ENCODE measurements at places on chromosomes 5 and 9.

DNA sequence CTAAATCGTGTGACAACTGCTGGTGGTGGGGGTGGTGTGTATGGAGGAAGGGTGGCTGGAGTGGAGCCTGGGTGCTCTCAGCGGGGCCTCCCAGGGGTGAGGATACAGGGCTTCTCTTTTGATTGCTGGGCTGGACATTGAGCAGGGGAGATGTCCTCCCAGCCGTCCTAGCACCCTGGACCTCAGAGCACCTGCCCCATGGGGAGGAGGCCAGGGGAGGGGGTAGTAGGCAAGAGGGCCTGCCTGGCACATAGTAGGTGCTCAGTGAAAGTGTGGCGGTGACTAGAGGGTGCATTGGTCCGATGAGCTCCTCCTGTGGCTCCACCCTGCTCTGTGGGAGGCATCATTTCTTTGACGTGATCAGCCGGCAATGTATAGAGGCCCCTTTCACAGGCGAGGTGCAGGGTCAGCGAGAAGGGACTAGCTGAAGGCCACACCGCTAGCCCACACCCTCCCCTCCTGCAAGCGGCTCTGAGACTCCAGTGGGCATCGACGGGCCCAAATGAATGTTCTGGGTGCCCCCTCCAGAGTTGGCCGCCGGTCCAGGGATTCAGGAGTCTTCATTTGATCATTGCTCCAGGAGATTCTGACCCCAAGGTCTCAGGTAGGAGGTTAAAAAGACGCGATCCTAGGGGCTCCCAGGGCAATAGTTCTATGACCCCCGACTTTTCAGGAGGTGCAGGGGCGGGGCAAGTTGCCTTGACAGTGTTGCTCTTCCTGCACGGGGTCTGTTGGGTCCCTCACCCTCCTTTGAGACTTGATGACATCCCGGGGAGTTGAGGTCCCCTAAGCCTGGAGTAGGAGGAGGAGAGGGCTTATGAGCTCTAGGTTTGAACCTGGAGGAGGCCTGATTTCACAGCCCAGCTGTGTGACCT, 255.5 kb downstream of the PBX3 start:
- no peak for DNase-seq

GRCh38 chr5:159439002-159439401, 108.7 kb upstream of the IL12B start:
- DNase-seq, result no peak

DNA sequence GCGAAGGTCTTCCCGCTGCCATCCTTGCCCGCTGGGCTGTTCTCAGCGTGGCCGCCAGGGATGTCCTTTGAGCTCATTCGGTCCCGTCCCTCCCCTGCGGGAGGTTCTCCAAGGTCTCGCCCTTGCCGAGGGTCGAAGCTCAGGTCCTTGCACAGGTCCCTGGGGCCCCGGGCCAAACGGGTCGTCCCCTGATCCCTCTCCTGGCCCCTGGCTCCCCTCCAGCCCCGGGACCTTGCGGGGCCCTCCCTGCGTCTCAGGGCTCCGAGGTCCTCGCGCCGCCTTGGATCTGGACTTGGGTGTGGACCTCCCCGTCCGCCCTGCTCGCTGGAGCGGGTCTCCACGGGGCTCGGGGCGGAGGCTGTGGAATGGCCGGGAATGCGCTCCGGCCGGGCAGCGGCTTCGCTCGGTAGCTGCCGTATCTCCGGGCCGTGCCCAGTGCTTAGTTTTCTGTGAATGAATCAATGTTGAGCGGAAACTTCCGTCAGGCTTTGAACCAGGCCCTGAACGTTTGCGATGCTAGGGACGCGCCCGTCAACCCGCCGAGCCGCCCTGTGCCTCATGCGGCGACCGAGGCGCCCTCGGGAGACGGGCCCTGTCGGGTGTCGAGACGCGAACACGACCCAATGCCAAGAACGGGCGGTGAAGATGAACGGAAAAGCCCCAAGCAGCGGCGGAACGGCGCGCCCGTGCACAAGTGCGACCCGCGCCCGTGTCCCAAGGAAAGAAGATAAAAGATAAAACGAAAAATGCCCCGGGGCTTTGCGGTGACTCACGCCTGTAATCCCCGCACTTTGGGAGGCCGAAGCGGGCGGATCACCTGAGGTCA, 780 bp downstream of the RNU6ATAC start:
- no peak for DNase-seq

DNA sequence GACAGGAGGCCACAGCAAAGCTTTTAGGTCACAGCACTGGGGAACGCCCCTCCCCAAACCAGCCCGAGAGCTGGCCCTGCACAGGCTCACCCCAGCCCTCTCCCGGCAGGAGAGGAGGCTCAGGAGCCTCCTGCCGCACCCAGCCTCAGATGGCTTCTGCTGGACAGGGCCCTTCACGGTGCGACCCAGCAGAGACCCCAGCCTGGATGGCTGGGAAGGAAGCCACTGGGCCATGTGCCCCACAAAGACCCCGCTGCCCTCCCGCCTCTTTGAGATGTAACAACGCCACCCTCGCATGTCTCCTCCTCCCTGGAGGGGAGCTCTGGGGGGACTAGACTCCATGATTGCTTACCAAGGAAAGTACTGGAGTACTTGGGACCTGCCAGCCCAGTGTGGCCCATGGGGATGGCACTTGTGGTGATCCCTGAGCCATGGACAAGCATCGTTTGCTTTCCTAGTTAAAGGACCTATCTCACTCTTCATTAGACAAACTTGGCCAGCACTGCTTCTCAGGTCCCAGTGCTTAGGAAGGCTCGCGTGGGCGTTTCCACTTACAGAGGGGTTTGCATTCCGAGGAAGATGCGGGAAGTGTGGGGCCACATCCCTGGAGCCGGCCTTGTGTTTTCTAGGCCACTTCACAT, 9.0 kb downstream of the MYMK start:
- DNase-seq, result no peak

DNA sequence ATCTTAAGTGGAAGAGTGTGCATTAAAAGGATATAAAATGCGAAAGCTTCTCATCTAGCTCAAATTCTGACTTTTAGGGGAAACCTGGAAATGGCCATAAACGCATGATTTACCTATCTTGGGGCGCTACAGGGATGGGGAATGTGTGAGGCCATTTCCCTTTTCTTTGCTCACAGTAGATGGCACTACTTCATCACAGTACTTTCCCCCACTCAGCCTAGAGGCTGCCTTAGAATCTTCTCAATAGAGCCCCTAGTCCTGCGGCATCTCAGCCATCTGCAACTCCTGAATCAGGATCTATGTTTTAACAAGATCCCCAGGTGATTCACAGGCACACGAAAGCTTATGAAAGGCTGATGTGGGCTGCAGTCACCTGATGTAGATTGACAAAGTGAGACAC, 110.8 kb downstream of the LHFPL2 start:
- no peak for DNase-seq

DNA sequence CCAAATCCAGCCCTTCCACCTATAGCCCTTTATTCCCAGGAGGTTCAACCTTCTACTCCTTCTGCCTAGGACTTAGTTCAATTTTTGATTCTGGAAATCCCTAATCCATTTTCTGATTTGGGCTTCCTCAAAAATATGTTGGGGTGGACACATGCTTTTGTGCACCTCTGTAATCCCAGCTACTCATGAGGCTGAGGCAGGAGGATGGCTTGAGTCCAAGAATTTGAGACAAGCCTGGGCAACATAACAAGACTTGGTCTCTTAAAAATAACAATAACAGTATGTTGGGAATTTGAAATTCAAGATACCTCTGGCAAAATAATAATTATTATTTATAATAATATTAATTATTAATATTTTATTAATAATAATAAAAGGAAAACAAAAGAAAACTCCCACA, 188.7 kb upstream of the TLE4 start:
- DNase-seq, result no peak

DNA sequence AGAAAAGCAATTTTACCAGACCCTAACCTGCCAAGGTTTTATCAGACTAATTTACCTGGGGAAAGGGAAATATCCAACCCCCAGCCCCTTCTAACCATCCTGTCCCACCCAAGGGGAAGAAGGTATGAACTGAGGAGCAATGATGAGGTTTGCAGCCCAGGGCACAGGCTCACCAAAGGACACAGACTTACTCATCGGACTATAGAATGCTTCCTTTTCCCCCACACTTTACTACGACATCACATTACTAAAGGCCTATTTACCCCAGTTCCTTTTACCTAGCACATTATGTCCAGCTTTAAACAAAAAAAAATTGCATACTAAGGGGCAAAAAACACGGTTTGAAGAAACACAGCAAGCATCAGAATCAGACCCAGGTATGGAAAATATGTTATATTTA, 94.1 kb upstream of the FST start:
- DNase-seq, result no peak

- DNase-seq, result no peak
Observed at GRCh38 chr5:32545102-32545800, 40.1 kb upstream of the SUB1 start.

DNA sequence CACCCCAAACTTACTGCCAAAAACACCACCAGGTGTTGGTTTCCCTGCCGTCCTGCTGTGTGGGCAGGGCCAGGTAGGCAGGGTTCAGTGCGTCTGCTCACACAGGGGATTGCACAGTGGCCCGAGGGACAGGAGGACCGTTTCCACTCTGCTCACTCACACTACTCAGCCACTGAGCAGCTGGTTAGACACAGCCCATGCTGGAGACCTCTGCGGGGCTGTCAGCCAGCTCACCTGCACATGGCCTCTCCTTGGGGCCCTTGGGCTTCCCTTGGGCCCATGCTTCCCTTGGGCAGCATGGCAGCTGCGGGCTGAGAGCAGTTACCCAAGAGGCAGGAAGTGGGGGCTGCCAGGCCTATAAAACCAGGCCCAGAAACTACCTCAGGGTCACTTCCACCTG, 79.0 kb downstream of the SYK start:
- no peak for DNase-seq

DNA sequence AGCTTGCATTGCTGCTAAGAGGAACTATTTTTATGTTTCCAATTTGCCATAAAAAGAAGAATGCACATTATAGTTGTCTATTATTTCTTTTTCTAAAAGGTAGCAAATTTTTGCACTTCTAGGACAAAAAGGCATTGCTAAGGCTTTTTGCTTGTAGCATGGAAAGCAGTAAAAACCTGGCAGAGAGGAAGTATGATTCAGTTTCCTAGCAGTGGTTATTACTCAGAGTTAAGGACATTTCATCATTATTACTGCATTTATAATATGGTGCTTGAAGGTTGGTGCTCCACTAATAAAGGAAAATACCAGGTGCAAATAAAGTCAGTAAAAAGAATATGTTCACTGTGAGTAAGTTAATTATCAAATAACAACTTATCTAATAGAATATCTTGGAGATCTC, 179.8 kb upstream of the PLPPR1 start:
- DNase-seq, result no peak

GRCh38 chr5:134148986-134149539, 27.7 kb downstream of the SKP1 start:
- DNase-seq, result no peak

All from cortex of kidney (tissue), 1 donor.